Activated CD4-positive, alpha-beta T cell treated with anti-CD3 and anti-CD28 coated beads, Interleukin-2, amount 10 ng/mL, durations not matched to agents 7 days and 5 days (primary cell): ENCODE measurements at places on chromosomes 5 and 9.

- H3K27me3 ChIP-seq = peaks cover 6% of the 10 kb centered on the region
- no peak overlapping the region for H3K27ac ChIP-seq
- no peak for DNase-seq
Observed at GRCh38 chr5:67255881-67256280, 59.3 kb upstream of the CD180 start.

DNA sequence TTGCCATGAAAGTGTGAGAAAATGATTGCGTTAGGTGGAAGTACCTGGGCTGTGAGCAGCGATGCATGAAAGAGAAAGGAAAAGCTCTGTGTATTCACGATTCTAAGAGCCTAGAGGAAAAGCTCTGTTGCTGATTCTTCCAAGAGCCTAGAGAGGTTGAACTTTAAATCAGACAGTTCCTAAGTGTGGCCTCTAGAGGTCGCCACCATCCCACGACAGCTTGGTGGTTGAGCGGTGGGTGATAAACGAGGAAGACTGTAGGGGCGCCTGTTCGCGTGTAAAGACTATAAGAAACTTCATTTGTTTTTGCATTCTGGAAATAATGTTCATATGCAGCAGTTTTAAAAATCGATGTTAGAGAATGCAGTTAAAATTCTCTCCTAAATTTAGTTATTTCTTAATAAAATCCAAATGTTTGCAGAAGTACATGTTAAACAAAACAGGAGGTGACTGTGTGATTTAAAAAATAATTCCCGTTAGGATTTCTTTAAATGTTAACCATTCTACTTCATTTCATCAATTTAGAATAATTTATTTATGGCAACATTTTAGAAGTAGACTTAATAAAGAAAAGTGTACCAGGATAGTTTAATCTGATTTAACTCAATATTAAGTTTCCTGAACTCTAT is 107.7 kb downstream of the TENT4A start:
- no peak overlapping the region for H3K4me3 ChIP-seq
- H3K36me3 ChIP-seq = peaks cover 2% of the 10 kb centered on the region
- no peaks in the 10 kb centered on the region for H3K4me1 ChIP-seq
- peaks cover 22% of the 10 kb centered on the region for H3K27me3 ChIP-seq

DNA sequence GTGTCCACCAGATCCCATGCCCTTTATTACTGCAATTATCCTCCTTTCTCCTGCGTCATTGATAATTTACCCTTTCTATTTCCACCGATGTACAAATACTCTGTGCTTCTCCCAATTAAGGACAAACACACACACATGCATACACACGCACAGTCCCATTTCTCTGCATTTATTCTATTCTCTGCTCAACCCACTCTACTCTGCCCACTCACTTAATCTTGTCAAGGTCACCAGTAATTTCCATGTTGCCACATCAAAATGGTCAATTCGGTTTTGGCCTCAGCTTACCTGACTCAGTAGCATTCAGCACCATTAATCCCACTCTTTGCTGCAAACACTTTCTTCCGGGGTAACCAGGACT is 14.6 kb upstream of the STRBP start:
- H3K27me3 ChIP-seq = no peaks in the 10 kb centered on the region
- H3K27ac ChIP-seq = no peak overlapping the region
- no peaks in the 10 kb centered on the region for H3K4me1 ChIP-seq
- no peak overlapping the region for H3K4me3 ChIP-seq

GRCh38 chr5:32504989-32505596 is 60.6 kb upstream of the ZFR start:
- peaks cover 13% of the 10 kb centered on the region for H3K27me3 ChIP-seq
- no peak overlapping the region for H3K4me3 ChIP-seq
- peaks cover 8% of the 10 kb centered on the region for H3K4me1 ChIP-seq
- H3K36me3 ChIP-seq = no peaks in the 10 kb centered on the region
- DNase-seq = no peak

DNA sequence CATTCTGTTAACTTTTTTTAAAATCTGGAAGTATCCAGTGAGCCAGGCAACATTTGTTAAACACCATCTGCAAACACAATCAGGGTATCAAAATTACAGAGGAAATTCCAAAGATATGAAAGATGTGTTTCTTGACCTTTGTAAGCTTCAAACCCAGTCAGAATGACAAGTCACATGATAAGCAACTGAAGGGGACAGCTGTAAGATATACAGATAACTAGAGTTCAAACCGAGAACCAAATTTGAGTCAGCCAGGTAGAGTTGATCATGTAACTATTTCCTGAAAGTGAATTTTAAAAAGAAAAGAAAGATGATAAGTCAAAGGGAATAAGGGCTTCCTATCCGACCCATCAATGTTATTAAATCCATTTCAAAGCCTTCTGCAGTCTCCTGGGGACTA is 196.2 kb downstream of the DEPDC1B start:
- no peak for DNase-seq
- H3K27ac ChIP-seq = no peak overlapping the region
- H3K36me3 ChIP-seq = no peaks in the 10 kb centered on the region
- no peak overlapping the region for H3K4me3 ChIP-seq
- H3K4me1 ChIP-seq = no peaks in the 10 kb centered on the region

DNA sequence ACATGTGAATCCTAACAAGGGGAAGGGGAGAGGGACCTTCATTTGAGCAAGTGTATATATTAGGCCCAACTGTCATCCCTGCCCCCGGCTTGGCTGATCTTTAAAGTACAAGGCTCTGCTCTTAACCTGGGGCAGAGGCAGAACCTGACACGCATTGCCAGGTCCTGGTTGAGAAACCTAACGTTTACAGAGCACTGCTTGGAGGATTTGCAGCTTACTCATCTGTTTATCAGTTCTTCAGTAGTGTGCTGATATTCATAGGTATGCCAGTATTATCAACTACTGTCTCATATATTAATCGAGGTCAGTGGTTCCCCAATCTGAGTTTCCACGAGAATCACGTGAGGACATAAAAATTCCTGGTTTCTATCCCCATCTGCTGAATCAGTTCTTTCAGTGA is 50.4 kb downstream of the ACO1 start:
- H3K36me3 ChIP-seq = peaks cover 21% of the 10 kb centered on the region
- no peaks in the 10 kb centered on the region for H3K27me3 ChIP-seq
- no peaks in the 10 kb centered on the region for H3K4me1 ChIP-seq
- H3K27ac ChIP-seq = no peak overlapping the region
- no peak for DNase-seq

- H3K36me3 ChIP-seq = no peaks in the 10 kb centered on the region
- peaks cover 2% of the 10 kb centered on the region for H3K27me3 ChIP-seq
- no peaks in the 10 kb centered on the region for H3K4me1 ChIP-seq
- no peak overlapping the region for H3K27ac ChIP-seq
Observed at GRCh38 chr5:66442951-66443445, 153.2 kb upstream of the MAST4 start.

GRCh38 chr5:168931638-168932345 is 352.6 kb upstream of the PANK3 start:
- no peaks in the 10 kb centered on the region for H3K36me3 ChIP-seq
- H3K27me3 ChIP-seq = no peaks in the 10 kb centered on the region
- no peak overlapping the region for H3K27ac ChIP-seq
- no peak overlapping the region for H3K4me3 ChIP-seq
- no peaks in the 10 kb centered on the region for H3K4me1 ChIP-seq
- DNase-seq = no peak

GRCh38 chr9:11973011-11973410 is 720.2 kb upstream of the TYRP1 start:
- no peaks in the 10 kb centered on the region for H3K36me3 ChIP-seq
- no peaks in the 10 kb centered on the region for H3K4me1 ChIP-seq
- no peak overlapping the region for H3K4me3 ChIP-seq

DNA sequence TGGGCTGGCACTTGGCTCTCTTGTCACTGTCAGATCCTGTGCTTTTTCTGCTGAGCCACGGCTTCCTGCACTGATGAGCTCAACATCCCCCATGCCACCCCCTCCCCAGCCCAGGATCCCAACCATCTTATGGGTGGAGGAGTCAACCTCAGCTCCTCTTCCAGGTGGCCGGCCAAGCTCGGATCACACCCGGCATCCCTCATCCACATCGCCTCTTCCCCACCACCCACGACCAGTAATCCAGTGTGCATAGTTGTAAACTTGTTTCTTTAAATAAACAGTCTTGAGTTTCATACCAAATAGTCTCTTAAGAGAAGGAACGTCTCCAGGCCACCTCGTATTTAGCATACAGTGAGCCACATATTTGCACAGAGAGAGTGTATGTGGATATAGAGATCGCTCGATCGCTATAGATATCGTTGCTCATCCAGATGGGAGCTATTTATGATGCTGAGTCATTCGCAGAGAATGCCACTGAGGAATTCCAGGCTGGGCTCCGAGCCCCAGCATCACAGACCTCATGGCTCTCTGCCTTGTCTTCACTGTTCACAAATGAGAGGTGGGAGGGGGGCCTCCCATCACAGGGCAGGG is 61.8 kb upstream of the CPLX2 start:
- no peak overlapping the region for H3K27ac ChIP-seq
- no peaks in the 10 kb centered on the region for H3K36me3 ChIP-seq
- H3K4me1 ChIP-seq = no peaks in the 10 kb centered on the region
- no peak for DNase-seq
- H3K4me3 ChIP-seq = no peak overlapping the region

DNA sequence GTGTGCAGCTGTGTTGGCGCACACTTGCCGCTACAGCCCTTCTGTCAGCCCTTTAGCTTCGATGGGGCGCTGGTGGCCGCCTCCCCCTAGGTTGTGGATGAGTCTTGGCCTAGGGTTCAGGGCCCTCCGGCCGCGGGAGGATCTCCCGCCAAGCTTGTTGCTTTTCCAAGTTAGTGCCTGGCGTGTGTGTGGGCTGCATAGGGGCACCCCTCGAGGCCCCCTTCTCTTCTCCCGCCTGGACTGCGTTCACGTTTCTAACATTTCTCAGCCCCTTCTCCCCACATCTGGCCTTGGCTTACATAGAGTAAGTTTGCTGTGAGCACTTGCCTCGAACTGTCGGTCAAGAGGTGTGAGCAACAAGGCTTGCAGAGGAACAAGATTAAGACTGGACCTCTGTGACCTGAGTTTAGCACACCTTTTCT is 413 bp upstream of the OXCT1 start:
- H3K27ac ChIP-seq = peak overlapping the region; percentile 94
- H3K36me3 ChIP-seq = peaks cover 23% of the 10 kb centered on the region
- no peak for DNase-seq
- H3K4me1 ChIP-seq = peaks cover 48% of the 10 kb centered on the region
